ENCODE measurements at places on chromosomes 7 and 10.

DNA sequence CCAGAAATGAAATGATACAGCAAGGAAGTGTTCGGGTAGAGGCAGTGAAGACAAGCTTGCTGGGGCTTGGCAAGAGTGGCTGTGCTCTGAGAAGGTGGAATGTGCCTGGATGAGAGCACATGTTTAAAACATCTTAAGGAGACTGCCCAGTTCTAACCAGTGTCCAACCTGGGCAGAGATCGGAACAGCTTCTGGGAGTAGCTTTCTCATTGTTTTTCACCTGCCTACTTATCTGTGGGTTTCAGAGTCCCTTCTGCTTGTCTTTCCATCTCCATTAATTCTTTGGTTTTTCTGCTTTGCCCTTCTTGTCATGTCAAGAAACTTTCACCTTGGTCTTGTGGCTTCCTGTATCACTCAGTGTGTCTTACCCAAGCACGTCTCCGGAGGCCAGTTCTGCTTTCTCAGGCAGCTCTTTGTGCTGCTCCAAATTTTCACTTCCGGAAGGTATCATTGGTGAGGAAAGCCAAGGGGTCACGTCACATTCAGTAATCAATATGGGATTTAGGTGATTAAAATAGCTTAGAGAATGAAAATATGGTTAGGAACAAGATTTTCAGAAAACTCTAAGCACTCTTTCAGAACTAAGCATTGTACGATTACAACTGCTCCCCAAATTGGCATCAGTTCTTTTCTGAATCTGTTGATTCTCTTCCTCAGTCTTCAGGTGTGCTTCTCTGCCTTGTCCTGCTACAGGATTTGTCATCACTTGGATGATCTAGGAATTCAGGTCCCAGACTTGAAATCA, 5.5 kb upstream of the LAMB4 start:
- no peak for DNase-seq

GRCh38 chr10:49488056-49488717, 50.7 kb downstream of the ERCC6 start:
- peak; percentile 3 for DNase-seq

DNA sequence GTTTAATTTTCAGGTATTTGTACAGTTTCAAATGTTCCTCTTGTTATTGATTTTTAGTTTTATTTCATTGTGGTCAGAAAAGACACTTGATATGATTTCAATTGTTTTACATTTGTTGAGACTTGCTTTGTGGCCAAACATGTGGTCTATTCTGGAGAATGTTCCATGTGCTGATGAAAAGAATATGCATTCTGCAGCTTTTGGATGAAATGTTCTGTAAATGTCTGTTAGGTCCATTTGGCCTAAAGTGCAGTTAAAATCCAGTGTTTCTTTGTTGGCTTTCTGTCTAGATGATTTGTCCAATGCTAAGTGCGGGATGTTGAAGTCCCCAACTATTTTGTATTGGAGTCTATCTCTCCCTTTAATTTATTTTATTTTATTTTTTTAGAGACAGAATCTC, 70.5 kb downstream of the ZNF503 start:
- no peak for DNase-seq

- no peak for DNase-seq
These were observed 541.7 kb upstream of the GALNT17 start for GRCh38 chr7:70590126-70590854.

- peak; percentile 83 for DNase-seq
These were observed 45.2 kb upstream of the AKR1E2 start for GRCh38 chr10:4780782-4781181.

DNA sequence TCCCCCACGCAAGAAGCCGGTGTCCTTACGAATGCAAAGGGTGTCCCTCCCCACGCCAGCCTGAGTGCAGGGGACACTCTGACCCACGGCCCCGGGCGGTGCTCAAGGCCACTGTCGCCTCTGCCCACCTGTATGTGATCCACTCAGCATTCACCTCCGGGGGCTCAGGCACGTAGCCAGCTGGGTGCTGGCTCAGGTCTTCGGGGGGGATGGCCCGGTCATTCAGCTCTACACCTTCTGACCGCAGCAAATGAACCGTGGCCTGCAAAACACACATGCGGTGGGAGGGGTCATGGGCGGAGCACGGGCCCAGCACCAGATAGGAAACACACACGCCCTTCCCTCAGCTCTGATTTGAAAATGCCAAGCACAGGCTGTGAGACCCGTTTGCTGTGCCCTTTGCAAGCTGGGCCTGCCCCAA, 25.9 kb downstream of the CFAP46 start:
- no peak for DNase-seq

DNA sequence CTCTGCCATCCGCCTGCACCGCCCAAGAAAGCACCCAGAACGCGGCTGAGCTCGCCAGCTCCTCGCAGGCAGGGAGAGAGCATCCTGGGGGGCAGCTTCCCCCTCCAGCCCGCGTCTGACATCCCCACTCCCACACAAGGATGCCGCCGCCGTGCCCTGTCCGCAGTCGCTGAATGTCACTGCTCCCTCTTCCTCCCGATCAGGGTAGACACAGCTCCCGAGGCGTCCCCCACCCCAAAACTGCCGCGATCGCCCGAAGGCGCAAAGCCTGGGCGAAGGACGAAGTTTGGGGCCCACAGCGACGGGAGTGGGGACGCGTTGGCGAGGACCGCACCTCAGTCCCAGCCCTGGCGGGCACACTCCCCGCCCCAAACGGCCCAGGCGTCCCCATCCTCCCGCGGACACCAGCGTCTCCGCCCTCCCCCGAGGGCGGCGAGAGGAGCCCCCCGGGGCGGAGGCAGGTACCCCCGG, 1.5 kb upstream of the KAT6B start:
- no peak for DNase-seq

- DNase-seq = no peak
These were observed 338 bp downstream of the ATP6V0E2 start for GRCh38 chr7:149873970-149874643.

- DNase-seq = no peak
These were observed 304.5 kb upstream of the LRRN3 start for GRCh38 chr7:110786328-110786965.

Measured in fibroblast of skin of abdomen (primary cell).